ENCODE measurements at places on chromosomes 13 and 19.

- no peak for DNase-seq
Observed at GRCh38 chr13:51562011-51562671, 22.1 kb upstream of the WDFY2 start.

DNA sequence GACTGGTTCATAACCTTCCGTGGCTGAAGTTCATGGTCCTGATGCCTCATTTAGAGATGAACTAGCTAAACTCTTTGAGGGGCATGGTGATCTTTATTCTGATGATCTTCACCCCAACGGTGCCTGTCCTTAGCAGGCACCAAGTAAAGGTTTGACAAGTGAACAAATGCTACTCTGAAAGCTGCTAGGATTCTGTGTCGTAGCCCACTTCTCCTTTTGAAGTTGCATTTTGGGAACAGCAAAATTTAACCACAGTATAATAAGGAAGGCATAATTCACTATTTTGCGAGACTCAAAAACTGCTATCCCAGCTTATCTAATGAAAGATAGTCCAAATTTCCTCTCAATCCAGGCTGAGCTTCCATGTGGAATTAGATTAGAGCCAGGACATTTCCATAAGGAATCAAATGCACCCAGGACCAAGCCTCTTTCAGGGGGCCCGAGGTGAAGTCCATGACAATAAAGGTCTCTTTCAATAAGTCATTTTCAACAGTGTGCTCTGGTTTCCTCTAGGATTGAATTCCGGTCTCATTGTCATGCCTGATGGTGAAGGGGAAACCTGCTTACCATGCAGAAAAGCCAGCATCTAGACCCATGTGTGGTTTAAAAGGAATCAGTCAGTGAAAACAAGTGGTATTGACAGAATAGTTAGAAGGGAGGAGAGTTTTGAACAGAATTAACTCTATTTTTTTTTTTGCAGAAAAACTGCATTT, 23.1 kb downstream of the SIAH3 start:
- DNase-seq, result no peak

DNA sequence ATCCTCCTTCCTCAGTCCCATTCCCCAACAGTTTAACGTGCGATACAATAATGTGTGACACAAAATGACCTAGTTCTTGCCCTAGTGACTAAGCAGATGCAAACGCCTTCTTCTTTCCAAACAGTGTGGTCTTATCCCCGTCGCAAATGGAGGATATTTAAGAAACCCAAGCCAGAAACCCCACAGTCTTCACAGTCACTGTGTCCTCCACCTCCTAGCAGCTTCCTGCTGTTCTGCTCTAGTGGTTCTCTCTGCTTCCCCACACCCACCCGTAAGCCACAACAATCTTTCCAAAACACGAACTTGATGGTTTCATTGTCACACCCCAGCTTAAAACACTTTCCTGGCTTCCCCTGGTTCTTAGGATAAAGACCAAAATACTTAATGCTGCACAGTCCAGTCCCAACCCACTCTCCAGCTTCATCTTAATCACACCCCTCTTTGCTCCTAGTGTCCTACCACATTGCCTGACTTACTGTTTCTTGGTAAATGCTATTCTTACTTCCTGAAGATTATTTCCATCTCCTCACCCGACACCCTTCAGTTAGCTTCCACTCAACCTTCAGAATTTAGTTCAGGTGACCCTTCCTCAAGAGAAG, 32.3 kb downstream of the ITM2B start:
- no peak for DNase-seq

DNA sequence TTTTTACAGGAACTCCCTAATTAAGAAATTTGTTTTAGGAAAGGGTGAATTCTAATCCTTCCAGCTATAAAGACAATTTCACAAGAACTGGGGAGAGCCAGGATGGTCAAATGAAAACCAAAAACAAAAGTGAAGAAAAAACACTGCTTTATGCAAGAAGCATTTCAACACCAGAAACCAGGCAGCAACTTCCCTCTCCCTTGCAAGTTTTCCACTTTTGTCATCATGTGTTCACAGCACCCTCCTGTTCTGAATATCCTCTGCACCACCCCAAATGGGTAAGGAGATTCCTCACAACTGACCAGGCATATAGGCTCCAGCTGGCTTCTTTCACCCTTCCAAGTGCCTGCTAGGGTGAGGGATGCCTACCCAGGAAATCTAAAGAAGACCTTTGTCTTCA, 328.1 kb downstream of the TBC1D4 start:
- DNase-seq, result no peak

GRCh38 chr19:52219611-52220010, 29.8 kb downstream of the PPP2R1A start:
- DNase-seq, result no peak

- DNase-seq, result no peak
Observed at GRCh38 chr19:50925734-50926133, 14.5 kb upstream of the KLK4 start.

DNA sequence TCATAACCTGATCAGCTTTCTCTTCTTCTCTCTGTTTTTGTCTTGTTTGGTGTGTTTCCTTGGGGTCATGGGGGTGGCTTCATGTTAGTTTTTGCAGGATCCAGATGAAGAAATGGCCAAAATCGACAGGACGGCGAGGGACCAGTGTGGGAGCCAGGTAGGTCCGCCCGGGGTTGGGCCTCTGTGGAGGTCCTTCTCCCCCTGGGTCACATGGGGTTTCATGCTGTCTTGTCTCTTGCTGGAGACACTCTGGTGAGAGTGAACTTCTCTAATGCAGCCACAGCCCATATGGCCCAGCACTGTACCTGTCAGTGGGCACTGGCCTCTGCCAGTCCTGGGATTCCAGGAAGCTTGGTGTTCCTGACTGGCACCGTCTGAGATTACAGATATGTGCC, 1.1 kb downstream of the CCNE1 start:
- no peak for DNase-seq

- no peak for DNase-seq
Observed at GRCh38 chr13:47917022-47917574, 84.0 kb downstream of the SUCLA2 start.

DNA sequence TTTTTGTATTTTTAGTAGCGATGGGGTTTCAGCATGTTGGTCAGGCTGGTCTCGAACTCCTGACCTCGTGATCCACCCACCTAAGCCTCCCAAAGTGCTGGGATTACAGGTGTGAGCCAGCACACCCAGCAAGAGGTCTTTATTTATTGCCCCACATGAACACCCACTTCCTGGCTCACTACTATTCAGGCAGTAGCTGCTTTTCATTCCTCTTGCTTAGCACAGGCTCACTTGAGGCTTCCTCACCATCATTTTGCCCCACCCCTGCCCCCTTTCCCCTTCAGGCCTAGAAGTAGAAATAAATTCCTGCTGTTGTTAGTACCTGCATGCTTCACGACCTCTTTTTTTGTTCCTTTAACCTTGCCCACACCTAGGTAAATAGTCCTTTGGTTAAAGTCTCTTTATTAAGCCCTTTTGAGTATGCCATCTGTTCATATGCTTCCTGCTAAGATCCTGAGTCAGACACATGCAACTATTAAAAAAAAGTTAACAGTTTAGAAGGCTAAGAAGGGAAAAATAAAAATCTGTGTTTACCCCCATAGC, 33.5 kb upstream of the ITM2B start:
- DNase-seq, result no peak

- no peak for DNase-seq
Observed at GRCh38 chr13:113901642-113902041, 37.8 kb upstream of the GAS6 start.

DNA sequence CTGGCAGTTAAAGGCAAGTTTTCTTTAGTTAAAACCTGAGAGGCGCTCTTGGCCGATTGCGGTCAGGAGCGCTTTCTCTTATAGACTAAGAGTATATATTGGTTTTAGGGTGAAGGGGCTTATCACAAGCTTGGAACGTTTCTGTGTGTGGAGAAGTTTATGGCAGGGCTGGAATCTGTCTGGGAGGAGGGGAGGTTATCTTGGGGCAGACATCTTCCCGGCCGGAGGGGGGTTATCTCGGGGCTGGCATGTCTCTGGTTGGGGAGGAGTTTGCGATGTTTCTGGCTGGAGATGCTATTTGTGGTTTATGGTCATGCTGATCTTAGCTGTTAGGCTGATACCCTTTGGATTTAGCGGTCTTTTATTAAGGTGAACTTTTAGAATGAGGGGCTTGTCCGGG, 18.3 kb downstream of the KDM4B start:
- DNase-seq, result no peak

DNA sequence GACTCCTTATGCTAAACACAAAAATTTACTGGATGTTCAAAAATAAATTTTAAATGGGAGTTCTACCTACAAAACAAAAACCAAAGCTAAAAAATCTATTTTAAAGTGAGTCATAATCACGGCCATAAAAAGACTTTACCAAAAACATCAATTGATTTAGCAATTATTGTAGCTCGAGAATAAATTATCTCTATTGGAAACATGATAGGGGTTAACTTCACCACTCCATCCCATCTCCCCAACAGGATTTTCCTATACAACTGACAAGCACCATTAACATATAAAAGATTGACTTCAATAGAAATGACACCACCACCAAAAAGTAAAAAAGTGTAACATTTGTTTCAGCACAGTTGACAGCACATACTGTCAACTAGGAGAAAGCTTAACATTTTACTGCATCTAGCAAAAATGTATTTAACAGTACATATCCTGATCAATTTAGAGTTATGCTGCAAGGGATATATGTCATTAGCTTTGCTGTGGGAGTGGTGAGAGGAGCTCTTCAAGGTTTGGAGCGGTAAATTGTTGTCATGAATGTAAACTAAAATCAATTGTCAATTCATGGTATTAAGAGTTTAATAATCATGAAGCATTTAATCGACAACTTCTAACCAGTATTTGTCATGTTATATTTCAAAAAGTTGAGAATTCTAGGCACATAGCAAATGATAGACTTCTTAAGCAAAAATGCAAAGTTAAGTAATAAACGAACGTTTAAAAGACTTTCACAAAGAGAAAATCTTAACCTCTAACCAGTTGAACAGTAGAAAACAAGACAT, 3.8 kb downstream of the UBL3 start:
- DNase-seq, result no peak

DNA sequence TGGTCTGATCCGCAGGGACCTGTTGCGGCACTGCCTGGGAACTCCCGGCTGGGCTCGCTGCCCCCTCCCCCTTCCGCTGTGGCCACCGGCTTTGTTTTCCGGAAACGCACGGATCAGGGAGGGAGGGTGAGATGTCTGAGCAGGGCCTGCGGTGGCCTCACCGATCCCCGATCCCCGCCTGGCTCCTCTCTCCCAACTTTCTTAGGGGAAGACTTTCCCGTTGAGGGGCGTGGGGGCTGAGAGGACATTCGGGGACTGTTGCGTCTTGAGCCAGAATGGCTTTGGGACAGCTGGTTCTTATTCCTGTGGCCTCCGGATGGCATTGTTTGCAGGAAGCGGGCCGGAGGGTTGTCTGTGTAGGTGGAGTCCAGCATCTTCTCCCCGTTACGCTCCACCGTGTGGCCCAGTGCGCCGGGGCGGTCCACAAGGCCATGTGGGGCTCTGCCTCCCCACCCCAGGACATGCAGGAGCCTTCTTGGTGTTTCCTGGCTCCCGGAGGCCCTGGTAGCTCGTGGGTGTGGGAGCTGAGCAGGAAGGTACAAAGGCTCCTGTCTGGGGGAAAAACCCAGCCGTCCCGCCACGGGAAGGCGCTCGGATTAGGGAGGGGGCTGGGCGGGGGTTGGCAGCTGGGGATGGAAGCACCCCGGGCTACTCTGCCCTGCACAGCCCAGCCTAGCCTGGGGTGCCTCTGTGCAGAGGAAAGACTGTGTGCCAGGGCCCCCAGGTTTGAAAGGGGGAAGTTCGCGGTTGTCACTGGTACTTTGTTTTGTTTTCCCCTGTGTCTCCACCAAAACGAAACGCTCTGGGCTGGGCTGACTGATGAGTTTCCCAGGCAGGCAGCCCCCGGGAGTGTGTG, 1.3 kb downstream of the CSNK1G2 start:
- peak; percentile 11 for DNase-seq

DNA sequence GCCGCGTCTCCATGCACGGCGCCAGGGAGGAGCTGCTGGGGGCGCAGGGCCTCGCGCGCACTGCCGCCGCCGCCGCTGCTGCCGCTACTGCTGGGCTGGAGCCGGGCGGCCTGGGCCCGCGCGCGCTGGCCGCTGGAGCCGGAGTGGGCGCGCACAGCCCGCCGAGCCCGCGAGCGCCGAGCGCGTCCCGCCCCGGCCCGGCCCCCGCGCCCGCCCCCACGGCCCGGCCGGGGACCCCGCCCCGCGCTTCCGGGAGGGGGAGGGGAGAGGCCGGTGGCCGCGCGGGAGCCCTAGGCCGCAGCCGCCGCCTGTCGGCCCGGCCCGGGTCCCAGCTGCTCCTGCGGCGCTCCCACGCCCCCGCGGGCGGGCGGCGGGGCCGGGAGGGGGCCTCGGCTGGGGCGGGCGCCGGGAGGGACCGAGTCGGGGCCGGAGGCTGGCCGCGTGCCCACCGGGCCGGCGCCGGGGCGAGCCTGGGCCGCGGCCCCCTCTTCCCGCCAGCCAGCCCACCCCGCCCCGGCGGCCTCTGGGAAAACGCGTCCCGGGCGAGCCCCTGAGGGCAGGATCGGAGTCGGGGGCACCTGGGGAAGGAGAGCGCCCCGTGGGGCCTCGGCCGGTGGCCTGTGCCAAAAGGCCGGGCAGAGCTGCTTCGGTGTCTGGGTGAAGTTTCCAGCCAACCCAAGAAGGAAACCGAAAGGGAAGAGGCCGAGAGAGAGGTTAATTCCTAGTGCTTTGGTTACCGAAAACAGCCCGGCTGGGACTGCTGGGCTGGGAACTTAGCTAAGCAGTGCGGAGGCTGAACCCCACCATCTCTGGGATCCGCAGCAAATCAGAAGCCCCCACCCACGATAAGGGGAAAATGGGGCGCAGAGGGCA, at the start of gene STK24:
Gene STK24 (minus strand): TSS at position 145 of the 873 bp plus-strand sequence. CDS start 321 bp downstream, outside the sequence.
- DNase-seq, result peak; percentile 35

DNA sequence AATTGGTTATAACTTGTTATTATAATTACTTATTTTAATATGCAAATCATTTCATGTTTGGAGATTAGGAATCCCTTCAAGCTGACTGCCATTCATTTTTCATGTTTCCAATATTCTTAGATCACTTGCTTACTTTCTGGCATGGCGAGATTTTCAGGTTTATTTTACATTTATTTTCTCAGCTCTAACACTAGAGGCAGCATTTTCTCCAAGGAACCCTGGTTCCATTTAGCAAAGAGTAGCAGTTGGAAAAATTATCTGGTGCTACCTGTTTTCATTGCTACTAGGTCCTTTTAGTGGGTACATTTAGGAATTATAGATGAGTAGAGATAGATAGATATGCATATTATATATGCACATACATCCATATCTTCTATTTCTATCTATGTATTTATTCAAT, 90.9 kb upstream of the TRPC4 start:
- no peak for DNase-seq

- DNase-seq, result peak; percentile 7
Observed at GRCh38 chr19:58196901-58197616, 14.2 kb downstream of the ZNF274 start.

Data from NCI-H2227 treated with DMSO at 0.1 percent for 48 hours (cell line).